ENCODE measurements at places on chromosomes 1 and 21. TPM values are rescaled to one million over a fixed set of nuclear protein-coding genes. Genes with fewer than 3 reads are reported as not detected.

SPATA17 gene
- 0.20 TPM for total RNA-seq

DNA sequence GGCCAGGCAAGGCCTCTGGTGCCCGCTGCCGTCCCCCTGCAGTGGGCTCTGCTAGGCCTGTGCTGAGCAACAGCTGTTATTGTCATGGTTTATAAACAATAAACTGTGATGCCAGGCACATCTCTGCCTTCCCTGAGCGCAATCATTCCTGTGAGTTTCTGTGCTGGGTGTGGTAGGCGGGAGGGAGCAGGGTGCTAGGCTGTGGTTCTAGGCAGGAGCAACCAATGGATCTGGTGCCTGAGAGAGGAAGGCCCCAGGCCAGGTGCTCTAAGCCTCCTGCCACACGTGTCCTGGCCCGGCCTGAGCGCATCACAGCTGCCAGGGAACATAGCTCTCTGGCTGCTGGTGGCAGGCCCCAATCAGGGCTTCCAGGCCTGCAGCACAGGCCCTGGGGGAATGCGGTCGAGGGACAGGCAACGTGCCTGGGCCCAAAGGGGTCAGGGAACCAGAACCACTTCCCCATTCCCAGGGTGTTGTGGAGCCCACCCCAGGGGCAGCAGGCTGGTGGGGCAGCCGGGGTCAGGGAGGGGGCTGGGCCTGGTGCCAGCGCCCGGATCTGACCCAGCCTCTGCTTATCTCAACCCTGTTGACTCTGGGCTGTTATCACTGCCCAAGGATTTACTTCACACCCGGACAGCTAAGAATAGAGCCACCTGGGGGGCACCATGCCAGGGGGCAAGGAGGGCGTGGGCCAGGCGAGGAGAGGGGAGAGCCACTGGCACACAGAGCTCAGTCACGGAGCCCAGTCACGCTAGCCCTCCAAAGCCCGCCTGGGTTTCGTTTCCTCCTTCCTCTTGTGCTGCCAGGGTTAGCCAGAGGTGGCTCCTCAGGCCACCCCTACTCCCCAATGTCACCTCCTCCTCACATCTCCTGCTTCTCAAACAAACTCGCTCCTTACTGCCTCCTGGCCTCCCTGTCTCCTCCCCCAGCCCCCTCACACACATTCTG lies 11.5 kb downstream of the TRIM46 start:
- DNase-seq = peak; percentile 41

GRCh38 chr1:36530791-36531190 lies 48.1 kb upstream of the CSF3R start:
- DNase-seq = peak; percentile 21

DNA sequence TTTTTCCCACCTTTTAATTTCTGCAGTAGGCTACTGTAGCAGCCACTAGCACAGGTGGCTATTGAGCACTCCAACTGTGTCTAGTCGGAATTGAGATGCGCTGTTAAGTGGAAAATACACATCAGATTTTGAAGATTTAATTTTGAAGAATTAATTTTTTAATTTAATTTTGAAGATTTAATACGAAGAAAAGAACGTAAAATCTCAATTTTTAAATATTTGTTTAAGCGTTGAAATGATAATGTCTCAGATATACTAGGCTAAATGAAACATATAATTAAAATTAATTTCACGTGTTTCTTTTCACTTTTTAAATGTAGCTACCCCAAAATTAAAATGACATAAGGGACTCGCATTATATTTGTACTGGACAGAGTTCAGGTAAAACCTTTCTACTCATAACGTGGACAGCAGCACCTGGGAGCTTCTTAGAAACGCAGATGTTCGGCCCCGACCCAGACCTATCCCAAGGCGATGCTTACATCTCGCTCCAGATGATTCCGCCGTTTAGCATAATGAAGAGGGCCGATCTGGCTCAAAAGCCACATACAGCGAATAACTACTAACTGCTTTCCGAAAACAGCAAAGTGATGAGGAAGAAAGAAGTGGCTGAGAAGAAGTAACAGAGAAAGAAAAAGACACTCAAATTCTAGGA lies 717 bp downstream of the CRYZL1 start:
- DNase-seq = no peak

GRCh38 chr1:191963781-191964455 lies 194.3 kb upstream of the RGS18 start:
- no peak for DNase-seq

GRCh38 chr21:39009587-39010225 lies 173.5 kb downstream of the PSMG1 start:
- no peak for DNase-seq

- no peak for DNase-seq
Measured at GRCh38 chr1:46603481-46603857, 599 bp downstream of the MKNK1 start.

- peak; percentile 83 for DNase-seq
Measured at GRCh38 chr1:156122519-156123355, 8.2 kb downstream of the LMNA start.

GRCh38 chr1:151352021-151352718 lies 5.1 kb upstream of the RFX5 start:
- DNase-seq = no peak
